T-cell (primary cell): ENCODE measurements at places on chromosomes 16 and 17. TPM values are rescaled to one million over a fixed set of nuclear protein-coding genes. Genes with fewer than 3 reads are reported as not detected.
A peak's percentile ranks its signal among the peaks of the same experiment; 100 is the strongest.

Gene NPIPB9
- 3.9 TPM for total RNA-seq

Gene CD300LG
- not detected for total RNA-seq

Gene RPL19
- 3,174 TPM for total RNA-seq

Gene TBC1D16
- total RNA-seq = 3.4 TPM

Gene AOC2
- 3.4 TPM for total RNA-seq

Gene FN3K
- total RNA-seq = 8.1 TPM

Gene SLC4A1
- not detected for total RNA-seq

Gene TP53TG3C
- total RNA-seq = not detected

Gene C17orf58
- 0.58 TPM for total RNA-seq

Gene MYL11
- total RNA-seq = 1.3 TPM

Gene RCVRN
- not detected for total RNA-seq

Gene ICAM2
- 116 TPM for total RNA-seq

Gene DPEP3
- 1.5 TPM for total RNA-seq

Gene COQ9
- 34.2 TPM for total RNA-seq

Gene ELOB
- total RNA-seq = 114 TPM

Gene SAMD14
- 0.33 TPM for total RNA-seq

- H3K27me3 ChIP-seq = no peaks in the 10 kb centered on the region
- no peak for DNase-seq
- H3K4me3 ChIP-seq = peak overlapping the region; percentile 99
- H3K27ac ChIP-seq = peak overlapping the region; percentile 79
- peaks cover 40% of the 10 kb centered on the region for H3K4me1 ChIP-seq
- H3K36me3 ChIP-seq = peaks cover 5% of the 10 kb centered on the region
These were observed 471 bp downstream of the PARD6A start for GRCh38 chr16:67661101-67661761.

GRCh38 chr17:80947200-80947940 lies 44.3 kb upstream of the CHMP6 start:
- H3K36me3 ChIP-seq = peaks cover 79% of the 10 kb centered on the region
- H3K27me3 ChIP-seq = no peaks in the 10 kb centered on the region
- peaks cover 13% of the 10 kb centered on the region for H3K4me1 ChIP-seq
- DNase-seq = no peak

GRCh38 chr17:65423346-65424140 lies 137.9 kb downstream of the AXIN2 start:
- H3K27ac ChIP-seq = no peak overlapping the region
- no peak for DNase-seq
- no peak overlapping the region for H3K4me3 ChIP-seq
- H3K36me3 ChIP-seq = no peaks in the 10 kb centered on the region
- peaks cover 2% of the 10 kb centered on the region for H3K27me3 ChIP-seq
- no peaks in the 10 kb centered on the region for H3K4me1 ChIP-seq

GRCh38 chr17:81196505-81197408 lies 26.0 kb downstream of the CEP131 start:
- DNase-seq = no peak
- no peak overlapping the region for H3K4me3 ChIP-seq
- no peaks in the 10 kb centered on the region for H3K4me1 ChIP-seq
- H3K27ac ChIP-seq = no peak overlapping the region

DNA sequence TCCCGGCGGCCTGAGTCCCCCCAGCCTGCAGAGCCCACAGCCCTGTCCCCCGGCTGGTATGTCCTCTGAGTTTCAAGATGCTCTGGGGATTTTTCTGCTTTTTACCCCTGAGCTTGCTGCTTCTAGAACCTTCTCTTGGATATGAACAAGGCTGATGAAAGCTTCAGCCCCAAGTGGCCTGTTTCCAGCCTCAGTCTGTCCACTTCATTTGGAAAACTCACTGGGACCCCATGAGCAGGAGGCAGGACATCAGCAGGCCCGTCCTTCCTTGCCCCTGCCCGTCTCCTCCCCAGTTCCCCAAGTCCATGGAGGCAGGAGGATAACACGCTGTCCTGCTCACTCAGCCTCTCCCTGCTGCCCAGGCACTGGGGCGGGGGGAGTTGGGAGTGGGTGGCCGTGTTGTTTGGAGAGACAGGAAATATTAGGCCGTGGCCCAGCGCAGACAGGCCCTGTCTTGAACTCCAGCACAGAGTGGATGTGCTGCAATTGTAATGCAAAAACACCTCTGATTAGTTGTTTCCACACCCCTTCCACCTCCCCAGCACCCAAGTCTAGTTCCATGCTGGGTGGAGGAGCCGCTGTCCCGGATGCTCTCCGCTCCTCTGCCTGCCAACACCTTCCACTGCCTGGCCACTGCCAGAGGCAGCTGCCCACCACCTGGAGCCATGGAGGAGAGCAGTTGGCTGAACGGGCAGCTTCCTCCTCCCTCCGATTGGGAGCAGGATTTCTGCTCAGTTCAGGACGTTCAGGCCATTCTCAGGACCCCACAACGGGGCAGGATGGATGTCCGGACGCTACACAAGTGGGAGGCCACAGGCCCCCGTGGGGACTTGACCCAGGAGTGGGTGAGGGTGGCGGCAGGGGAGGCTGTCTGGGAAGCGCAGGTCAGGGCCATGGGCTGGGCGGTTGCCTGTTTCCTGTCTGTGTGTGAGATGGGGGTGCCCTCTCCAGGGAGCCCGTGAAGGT lies 216.9 kb upstream of the GSE1 start:
- no peaks in the 10 kb centered on the region for H3K36me3 ChIP-seq
- no peak overlapping the region for H3K27ac ChIP-seq
- H3K4me3 ChIP-seq = no peak overlapping the region
- DNase-seq = no peak

DNA sequence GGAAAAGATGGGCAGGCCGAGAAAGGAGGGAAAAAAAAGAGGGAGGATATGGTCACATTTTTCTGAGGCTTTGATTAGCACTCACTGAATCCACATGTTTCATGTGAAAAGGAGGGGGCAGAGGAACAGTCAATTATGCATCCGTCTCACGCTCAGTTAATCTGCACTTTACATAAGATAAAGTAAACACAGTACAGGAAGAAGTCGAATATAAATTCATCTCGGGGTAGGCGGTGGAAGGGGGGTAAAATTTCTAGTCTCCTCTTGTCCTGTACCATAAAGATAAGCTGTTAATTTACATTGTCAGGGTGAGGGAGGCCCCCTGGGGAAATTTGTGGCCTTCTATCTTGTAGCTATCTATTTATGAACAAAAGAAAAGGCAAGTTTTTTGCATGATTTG lies 73.1 kb upstream of the CES5A start:
- no peaks in the 10 kb centered on the region for H3K36me3 ChIP-seq
- no peak overlapping the region for H3K4me3 ChIP-seq
- peaks cover 4% of the 10 kb centered on the region for H3K4me1 ChIP-seq

DNA sequence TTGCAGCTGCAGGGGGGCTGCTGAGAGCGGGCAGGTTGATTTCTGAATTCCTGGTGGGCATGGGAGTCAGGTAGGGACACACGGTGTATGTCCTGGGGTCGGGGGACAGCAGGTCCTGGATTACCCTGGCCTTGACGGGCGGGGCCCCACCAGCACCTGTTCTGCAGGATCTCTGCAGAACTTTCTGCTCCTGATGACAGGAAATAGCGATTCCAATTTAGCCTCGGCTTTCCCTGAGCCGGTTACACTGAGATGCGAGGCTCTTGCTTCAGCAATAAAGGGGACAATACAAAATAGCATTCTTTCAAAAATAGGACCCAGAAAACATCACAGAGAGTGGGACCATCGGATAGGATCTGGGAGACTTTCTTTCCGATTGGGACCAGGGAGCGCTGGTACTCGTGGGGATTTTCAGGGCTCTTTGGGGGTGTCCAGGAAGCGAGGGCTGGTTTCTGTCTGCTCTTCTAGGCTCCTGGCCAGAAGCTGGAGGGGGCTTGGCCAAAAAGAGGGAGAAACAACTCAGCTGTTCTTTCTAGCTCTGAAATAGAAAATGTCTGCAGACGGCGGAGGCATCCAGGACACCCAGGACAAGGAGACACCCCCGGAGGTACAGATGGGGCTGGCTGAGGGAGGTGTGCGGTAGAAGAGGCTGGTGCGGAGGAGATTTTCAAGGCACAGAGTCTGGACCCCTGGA lies 642 bp downstream of the ZNF205 start:
- no peaks in the 10 kb centered on the region for H3K36me3 ChIP-seq
- no peaks in the 10 kb centered on the region for H3K4me1 ChIP-seq
- no peak overlapping the region for H3K4me3 ChIP-seq
- DNase-seq = no peak

DNA sequence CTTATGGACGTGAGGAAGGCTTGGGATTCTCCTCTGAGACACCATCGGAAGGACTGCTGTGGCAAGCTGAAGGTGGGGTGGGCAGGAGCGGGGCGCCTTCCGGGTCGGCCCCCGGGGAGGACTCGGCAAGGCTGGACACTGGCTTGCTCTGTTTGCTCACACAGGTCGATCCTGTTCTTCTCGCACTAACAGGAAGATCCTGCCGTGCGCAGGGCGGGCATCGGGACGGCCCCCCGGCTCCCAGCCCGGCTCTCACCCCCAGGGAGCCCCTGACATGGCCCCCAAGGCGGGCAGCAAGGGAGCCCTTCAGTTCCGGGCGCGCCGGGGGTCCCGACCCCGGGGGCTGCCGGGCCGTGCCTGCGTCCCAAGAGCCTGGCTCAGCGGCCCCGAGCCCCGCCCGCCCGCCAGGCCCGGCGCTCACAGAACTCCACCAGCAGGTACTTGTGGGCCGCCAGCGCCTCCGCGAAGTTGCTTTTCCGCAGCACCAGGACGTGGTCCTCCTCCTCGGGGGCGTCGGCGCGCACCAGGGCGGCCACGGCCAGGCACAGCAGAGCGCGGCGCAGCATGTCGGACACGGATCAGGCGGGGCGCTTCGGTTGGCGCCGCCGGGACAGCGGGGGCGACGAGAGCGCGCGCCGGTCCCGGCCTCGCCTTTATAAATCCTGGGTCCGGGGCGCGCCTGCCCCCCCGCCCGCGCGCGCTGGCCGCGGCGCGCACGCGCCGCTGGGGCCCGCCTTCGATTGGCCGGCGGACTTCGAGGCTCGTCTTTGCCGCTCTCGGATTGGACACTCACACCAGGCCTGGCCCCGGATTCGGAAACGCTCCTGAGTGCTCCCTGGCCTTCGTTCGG lies at the start of gene P4HB:
P4HB (minus strand) TSS at position 630 of the 850 bp plus-strand sequence; CDS start at position 566, 64 bp downstream.
- peaks cover 16% of the 10 kb centered on the region for H3K36me3 ChIP-seq
- H3K27me3 ChIP-seq = no peaks in the 10 kb centered on the region
- H3K4me3 ChIP-seq = peak within 1 kb of the TSS; percentile 71
- DNase-seq = no peak
- H3K27ac ChIP-seq = peak within 1 kb of the TSS; percentile 92

DNA sequence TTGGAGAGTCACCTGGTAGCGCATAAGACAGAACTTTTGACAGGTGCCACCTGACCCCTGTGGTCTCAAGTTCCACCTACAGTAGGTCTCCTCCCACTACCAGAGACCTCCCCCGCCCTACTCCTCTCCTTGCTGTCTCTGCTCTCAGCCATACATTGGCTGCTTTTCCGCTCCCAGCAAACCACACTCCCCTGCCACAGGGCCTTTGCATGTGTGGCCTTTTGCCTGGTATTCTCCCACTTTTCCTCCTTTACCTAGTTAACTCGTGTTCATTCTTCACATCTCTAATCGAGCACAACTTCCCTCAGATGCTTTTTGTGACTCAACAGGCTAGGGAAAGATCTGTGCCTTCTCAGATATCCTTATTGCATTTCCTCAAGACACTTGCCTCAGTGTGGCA lies 218.3 kb upstream of the EEF2KMT start:
- DNase-seq = no peak
- no peak overlapping the region for H3K27ac ChIP-seq
- H3K4me3 ChIP-seq = no peak overlapping the region
- no peaks in the 10 kb centered on the region for H3K27me3 ChIP-seq
- H3K36me3 ChIP-seq = no peaks in the 10 kb centered on the region

- DNase-seq = no peak
- no peaks in the 10 kb centered on the region for H3K4me1 ChIP-seq
- no peak overlapping the region for H3K27ac ChIP-seq
- H3K4me3 ChIP-seq = no peak overlapping the region
- no peaks in the 10 kb centered on the region for H3K27me3 ChIP-seq
These were observed 6.1 kb downstream of the DRC3 start for GRCh38 chr17:17978481-17979424.

- no peak for DNase-seq
- H3K36me3 ChIP-seq = no peaks in the 10 kb centered on the region
- H3K27ac ChIP-seq = no peak overlapping the region
- H3K27me3 ChIP-seq = no peaks in the 10 kb centered on the region
- H3K4me1 ChIP-seq = peaks cover 61% of the 10 kb centered on the region
These were observed 215.8 kb upstream of the CHMP6 start for GRCh38 chr17:80775863-80776262.

GRCh38 chr16:48335961-48336360 lies 49.3 kb downstream of the SIAH1 start:
- DNase-seq = no peak
- H3K4me3 ChIP-seq = no peak overlapping the region
- H3K27ac ChIP-seq = no peak overlapping the region

DNA sequence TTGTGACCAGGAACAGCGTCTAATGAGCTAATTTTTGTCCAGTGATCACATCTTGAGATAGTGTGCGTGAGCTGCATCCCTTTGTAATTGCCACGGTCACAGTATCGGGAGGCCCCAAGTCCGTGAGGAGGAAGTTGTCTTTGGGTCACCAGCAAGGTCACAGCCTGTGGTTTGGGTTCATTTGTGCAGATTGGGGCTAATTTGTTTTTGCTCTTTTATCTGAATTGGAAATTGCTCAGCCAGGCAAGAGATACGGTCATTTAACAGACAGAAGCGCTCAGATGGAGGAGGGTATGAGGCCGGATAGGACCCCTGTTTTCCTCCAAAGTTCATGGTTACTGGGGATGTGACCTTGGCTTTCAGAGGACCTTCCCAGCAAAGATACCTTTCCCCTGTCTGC lies 174.1 kb downstream of the SNX29 start:
- H3K27me3 ChIP-seq = no peaks in the 10 kb centered on the region
- H3K27ac ChIP-seq = no peak overlapping the region
- no peak for DNase-seq
- no peak overlapping the region for H3K4me3 ChIP-seq

DNA sequence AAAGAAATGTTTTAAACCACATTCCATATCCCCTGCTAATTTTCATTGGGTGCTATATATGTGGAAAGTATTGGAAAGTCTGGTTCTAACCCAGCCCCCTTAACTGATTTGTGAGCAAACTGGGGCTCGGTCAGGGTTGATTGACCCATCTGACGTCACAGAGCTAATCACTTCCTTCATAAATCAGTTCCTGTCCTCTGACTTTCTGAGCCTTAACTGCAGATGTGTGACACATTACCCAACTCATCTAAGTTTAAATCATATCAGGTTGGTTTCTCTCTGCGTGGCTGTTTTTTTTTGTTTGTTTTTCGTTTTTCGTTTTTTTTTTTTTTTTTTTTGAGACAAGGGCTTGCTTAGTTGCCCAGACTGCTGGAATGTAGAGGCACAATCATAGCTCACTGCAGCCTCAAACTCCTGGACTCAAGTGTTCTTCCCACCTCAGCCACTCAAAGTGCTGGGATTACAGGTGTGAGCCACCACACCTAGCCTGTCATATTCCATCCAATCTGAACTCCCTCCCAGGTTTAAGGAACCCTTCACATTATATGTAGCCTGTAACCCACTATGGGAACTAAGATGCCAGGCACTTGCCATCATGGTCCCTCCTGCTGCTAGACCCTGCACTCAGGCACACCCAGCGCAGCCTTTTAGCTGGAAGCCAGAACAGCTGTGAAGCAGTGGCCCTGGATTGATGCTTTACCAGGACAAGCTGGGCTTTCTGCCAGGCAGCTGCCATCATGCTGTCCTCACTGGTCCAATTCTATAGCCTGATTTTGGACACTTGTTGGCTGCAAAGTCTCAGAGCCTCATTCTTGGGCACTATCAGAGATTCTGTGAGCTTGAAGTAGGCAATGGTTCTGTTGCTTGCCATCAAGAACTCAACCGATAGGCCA lies 6.9 kb upstream of the BPTF start:
- no peak overlapping the region for H3K4me3 ChIP-seq
- no peaks in the 10 kb centered on the region for H3K4me1 ChIP-seq
- no peak overlapping the region for H3K27ac ChIP-seq
- no peaks in the 10 kb centered on the region for H3K27me3 ChIP-seq
